Brain pericyte (primary cell): ENCODE measurements at places on chromosomes 6 and 20.

DNA sequence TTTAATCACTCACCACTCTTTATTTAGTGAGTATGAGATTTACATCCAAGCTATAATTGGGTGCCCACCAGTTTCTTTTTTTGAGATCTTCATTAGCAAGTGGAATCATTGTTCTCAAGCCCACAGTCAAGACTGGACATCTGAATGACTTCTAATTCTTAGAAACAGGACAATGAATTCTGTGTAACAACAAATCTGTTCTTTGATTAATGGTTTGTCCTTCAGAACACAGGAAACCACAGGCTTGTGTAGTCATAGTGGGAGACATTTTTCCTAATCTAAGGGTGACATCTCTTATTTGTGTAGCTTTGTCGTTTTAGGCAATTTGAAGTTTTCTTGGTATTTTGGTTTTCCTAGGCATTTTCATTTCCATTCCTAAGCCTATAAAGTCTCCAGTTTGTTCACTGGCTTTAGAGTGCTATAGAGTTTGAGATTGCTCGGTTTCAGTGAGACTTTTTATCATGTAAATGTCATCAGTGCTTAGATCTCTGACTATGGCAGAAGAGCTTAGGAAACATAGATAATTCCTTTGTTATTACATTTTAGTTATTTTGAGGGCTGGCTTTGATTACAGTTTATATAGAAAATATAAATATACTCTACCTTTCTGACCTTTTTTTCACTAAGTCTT lies 903.9 kb upstream of the MAP3K7 start:
- DNase-seq: no peak

- DNase-seq: no peak
Measured at GRCh38 chr20:58990651-58991445, 9.8 kb downstream of the NELFCD start.

- no peak for DNase-seq
Measured at GRCh38 chr6:3212261-3212660, 15.2 kb downstream of the TUBB2B start.

DNA sequence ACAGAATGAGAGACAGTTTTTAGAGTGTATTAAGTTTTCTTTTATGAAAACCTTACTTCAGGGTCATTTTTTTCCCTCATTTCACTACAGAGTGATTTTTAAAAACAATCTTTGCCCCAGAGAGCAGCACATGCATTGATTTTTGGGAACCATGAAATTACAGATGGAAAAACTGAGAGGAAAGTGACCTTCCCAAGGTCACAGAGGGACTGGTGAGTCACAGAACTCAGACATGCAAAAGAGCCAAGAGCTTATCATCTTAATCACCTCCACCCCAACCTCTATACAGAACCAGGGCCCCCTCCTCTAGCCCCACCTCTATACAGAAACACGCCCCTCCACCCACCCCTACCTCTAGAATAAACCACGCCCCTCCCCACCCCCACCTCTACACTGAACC lies 10.7 kb downstream of the PXMP4 start:
- no peak for DNase-seq
